T-helper 2 cell (primary cell): ENCODE measurements at places on chromosomes 16 and 17.

GRCh38 chr17:77399319-77399957 is 258.7 kb downstream of the SEC14L1 start:
- DNase-seq, result no peak

GRCh38 chr17:75182319-75182568 is 515 bp downstream of the SUMO2 start:
- DNase-seq, result no peak

GRCh38 chr17:28956861-28957260 is 5.5 kb upstream of the PHF12 start:
- no peak for DNase-seq

GRCh38 chr17:64096037-64096436 is 33.9 kb downstream of the ERN1 start:
- DNase-seq, result no peak

GRCh38 chr17:76943781-76944213 is 75.6 kb downstream of the MGAT5B start:
- DNase-seq, result no peak

GRCh38 chr16:2470603-2471015 is 488 bp upstream of the NTN3 start:
- no peak for DNase-seq

DNA sequence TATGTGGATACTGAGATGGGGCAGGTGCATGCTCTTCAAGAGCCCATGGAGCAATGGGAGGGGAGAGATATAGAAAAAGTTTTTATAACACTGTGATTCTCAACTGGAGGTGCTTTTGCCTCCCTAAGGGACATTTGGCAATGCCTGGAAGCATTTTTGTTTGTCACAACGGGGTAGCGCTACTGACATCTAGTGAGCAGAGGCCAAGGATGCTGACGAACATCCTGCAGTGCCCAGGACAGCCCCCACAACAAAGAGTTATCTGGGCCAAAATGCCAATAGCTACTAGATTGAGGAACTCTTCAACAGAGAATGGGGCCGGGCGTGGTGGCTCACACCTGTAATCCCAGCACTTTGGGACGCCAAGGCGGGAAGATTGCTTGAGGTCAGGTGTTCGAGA is 67.2 kb upstream of the CLEC3A start:
- no peak for DNase-seq
